Stimulated activated CD4-positive, alpha-beta T cell treated with anti-CD3 and anti-CD28 coated beads, TNF-alpha, amount 100 ng/mL, for 24 hours (primary cell): ENCODE measurements at places on chromosomes 2 and 18.

DNA sequence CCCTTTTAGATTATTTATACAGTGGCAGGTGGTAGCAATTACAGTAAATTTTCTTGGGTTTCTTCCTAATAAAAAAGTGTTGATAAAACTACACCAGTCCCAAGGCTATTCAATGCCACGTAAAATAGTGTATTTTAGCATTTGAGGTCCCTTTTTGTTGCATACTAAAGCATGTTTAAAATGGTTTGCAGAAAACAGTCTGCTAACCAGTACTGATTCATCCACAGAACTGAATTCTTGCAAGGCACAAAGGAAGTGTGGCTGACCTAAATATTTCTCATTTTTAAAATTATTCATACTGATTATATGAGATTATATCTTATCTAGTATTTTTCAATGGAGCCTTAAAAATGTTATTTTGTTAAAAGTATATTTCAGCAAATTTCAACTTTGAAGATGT lies 98.1 kb downstream of the SMAD2 start:
- no peak for DNase-seq

DNA sequence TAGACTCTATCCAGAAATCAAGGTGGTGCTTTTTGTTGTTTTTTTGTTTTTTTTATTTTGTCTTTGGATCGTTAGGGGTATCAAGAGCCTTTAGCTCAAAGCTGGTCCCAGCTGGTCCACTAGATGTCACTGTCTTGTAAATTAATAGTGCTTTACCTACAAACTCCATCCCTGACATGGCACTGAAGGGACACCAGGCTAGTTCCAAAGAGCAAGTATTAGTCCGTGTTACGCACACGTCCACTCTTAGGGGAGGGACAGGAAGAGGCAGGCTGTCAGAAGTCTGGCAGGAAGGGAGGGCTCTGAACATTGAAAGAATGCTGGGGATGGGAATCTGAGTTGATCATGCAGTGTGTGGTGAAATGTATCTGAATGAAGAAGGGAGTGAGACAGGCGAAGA lies 85.9 kb upstream of the CCBE1 start:
- no peak for DNase-seq

- DNase-seq = no peak
Observed at GRCh38 chr2:95106081-95106480, 15.5 kb downstream of the MRPS5 start.

DNA sequence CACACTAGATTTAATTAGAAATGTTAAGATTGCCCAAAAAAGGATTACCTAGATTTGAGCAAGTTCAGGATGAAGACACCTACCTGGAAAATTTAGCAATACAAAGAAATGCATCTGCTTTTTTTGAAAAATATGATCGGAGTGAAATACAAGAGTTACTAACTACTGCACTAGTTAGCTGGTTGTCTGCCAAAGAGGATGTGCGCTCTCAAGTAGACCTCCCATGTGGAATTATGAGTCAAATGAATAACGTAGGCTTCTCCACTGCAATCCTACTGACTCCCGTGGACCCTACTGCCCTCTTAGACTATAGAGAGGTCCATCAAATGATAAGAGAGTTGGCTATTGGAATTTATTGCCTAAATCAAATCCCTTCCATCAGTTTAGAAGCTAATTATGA lies 2.0 kb downstream of the ANKAR start:
- DNase-seq = no peak

DNA sequence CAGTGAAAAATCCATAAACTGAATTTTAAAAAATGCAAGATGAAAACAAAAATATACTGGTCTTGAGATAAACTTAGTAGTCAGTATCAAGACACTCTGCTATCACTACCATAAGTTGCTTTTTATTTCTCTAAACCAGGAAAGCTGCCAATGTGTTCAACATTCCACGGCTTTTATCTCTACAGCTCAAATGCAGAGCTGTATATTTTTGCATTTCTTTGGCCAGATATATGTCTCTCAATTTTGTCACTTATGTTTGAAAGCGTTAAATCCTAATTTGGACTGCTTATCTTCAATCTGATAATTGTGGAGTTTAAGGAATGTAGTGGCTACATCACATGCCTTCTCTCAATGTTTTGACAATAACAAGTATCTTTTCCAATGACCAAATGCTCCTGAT lies 609.5 kb downstream of the EPHA4 start:
- DNase-seq = no peak

- no peak for DNase-seq
Observed at GRCh38 chr2:149290662-149291061, 39.7 kb upstream of the LYPD6 start.
